ENCODE measurements at places on chromosomes 16 and 17.

DNA sequence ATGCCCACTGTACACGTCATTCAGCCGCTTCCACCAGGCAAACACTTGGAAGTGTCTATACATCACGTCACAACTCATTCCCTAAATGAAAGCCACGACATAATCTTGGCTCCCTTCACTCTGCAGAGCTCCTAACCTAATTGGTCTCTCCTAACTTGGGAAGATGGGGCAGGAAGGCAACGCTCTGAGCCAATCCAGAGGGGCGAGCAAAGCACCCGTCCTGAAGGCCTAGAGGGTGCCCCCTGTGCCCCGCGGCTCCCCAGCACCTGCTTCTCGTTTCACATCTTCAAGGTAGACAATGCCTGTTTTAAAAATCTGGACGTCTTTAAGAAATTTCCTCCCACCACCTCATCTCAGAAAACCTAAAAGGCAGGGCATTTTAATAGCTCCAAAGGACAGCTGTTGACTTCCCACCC, 1.0 kb downstream of the CSNK2A2 start:
- DNase-seq = no peak

DNA sequence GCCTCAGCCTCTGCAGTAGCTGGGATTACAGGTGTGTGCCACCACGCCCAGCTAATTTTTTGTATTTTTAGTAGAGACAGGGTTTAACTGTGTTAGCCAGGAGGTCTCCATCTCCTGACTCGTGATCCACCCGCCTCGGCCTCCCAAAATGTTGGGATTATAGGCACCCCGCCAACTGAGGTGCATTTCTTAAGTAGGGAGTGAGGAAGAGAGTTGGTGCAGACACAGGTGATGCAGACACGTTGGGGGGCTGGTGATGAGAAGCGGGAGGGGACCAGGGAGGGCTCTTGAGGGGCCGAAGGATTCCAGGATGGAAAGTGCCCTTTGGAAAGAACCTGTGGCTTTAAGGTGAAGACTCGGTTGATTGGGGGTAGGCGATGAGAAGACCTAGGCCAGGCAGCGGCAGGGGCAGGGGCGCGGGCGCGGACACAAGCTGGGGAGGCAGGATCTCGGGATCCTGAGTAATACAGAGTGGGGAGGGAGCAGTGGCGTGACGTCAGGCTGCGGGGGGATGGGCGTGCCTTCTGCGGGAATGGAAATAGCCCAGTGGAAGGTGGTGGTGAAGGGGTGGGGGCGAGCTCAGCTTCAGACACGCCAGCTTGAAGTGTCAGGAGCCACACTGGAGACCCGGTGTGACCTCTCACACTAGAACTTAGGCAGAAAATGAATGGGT, 2.5 kb upstream of the ATP6V0C start:
- no peak for DNase-seq

GRCh38 chr17:59365383-59365981, 34.0 kb downstream of the YPEL2 start:
- peak; percentile 14 for DNase-seq

DNA sequence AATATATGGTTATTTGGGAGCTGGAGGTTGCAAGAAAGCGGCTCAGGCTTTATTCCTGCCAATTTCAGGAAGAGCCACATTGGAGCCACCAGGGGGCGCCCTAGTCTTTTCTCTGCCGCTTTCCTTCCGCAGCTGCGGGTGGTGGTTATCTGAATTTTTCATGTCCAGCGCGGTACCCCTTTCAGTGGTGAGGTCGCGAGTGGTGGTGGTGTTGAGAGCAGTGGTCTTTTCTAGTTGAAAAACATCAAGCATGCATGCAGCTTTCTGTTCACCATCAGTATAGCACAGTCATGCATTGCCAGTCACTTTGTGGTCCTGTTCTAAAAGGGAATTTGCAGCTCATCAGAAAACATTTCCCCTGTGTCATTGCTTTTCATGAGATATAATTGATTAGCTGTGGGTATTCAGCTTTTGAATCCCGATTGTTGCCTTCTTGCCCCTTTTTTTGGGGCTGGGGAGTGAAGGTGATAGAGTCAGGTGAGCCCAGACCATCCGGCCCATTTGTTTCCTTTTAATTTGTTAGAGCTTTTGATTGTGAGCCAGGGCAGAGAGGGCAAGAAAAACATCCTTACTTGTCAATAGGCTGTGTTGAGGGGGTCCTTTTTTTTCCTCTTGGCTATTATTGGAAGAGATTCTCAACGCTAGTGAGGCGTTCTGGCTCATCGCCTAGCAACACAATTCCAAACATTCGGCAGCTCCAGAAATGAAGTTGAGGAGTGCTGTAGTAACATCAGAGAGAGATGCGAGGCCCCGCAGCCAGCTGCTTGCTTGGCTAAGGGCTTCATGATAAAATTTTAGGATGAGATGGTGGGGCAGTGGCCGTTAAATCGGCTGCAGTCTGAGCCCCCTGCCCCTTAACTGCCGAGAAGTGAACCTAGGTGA, 119.0 kb downstream of the SNX29 start:
- DNase-seq = peak; percentile 63

DNA sequence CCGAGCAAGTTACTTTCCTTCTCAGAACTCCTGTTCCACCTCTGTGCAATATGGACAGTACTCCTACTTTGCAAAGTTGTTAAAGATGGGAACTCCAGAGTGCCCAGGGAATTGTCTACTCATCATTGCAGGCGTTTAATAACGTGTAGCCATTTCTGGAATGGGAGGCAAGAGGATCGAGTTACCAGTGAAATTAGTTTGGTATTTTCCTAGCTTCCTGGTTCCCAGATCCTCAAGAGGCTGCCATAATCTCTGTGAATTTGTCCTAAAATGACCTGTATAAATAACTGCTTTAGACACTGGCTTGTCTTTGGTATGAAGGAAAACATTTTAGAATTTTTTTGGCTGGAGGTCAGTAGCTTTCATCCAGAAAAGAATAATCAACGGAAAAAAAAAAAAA, 27.7 kb downstream of the WWOX start:
- no peak for DNase-seq

- DNase-seq = no peak
Observed at GRCh38 chr17:62653826-62654761, 26.6 kb downstream of the MRC2 start.

GRCh38 chr17:30576326-30576861, 99.2 kb downstream of the GOSR1 start:
- DNase-seq = no peak

GRCh38 chr16:50509521-50510341, 38.5 kb upstream of the NKD1 start:
- peak; percentile 8 for DNase-seq

- peak; percentile 28 for DNase-seq
Observed at GRCh38 chr16:11799509-11800381, 2.7 kb upstream of the ZC3H7A start.

DNA sequence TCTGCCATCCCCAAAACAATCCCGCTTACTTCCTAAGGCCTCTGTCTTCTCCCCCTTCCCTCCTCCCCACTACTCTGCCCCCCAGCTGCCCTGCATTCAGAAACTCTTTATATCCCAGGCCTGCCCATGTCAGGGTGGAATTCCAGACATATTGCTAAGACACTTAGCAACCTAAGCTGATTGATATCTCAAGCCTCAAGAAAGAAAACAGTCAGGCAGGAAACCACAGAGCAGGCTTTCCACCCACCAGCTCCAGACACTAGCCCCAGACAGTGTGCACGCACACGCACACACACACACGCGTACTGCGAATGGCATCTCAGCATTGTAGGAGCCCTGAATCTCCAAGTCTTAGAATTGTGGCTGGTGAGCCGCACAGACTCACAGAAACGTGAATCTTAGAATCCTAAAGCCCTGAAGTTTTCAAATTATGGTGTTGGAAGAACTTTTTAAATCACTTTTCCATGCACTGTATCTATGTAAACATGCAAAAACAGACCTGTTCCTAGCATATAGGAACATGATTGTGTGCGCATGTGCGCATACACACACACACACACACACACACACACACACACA, 8.8 kb upstream of the LPCAT2 start:
- DNase-seq = no peak

DNA sequence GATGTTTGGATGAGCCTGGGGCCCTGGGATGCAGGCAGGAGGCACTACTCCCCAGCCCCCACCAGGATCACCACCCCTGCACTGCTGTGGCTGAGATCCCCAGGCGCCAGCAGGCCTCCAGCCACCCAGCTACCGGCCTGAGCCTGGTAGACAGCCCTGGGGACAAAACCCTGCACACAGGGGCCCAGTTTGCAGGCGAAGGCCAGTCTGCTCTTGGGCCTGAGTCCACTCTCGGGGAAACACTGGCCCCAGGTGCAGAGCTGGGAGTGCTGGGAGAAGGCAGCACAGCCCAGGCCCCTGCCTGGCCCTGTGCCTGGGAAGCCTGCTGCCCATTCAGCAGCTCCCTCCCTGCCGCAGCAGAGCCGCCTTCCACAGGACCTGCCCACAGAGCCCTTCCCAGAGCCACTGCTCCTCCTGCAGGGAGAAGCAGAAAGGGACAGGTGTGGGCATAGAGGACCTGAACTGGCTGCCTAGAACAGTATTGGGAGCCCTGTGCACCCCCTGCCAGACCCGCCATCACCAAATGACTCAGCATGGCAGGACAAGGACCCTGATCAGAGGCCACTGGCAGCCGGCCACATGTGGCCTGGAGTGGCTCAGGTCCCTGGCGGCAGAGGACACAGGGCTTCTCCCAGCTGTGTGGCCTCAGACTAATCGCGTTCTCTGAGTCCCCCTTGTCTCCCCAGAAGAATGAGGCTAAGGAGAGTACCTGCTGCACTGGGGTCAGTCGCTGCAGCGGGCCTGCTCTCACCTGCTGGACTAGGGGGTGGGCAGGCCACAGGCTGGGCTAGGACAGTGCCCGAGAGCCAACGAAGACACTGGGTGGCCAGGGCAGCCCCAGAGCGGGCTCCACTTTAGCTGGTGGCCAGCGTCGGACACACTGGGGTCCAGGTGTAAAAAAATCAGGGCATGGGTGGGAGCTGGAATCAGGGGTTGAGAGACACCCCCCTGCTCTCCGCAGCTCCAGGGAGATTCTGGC, 10.7 kb downstream of the MSRB1 start:
- no peak for DNase-seq

DNA sequence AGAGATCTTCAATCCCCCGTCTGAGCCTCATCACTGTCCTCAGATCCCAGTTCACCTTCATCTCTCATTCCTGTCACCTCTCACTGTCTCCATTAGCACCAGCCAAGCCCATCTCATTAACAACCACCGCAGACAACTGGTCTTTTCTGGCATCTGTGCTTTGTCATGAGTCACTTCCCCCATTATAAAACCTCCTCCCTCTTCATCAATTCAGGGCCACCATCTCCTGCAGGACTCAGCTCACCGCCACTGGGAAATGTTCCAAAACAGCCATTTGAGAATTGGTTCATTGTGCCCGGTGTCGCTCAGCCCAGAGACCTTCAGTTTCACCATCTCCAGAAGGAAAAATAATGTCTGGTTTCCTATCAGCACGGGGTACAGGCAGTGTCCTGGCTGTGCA, 56.9 kb upstream of the TEKT3 start:
- no peak for DNase-seq

- DNase-seq = no peak
Observed at GRCh38 chr17:53168413-53168812, 654.3 kb upstream of the KIF2B start.

GRCh38 chr17:30318155-30318554, 15.7 kb downstream of the TMIGD1 start:
- DNase-seq = no peak

DNA sequence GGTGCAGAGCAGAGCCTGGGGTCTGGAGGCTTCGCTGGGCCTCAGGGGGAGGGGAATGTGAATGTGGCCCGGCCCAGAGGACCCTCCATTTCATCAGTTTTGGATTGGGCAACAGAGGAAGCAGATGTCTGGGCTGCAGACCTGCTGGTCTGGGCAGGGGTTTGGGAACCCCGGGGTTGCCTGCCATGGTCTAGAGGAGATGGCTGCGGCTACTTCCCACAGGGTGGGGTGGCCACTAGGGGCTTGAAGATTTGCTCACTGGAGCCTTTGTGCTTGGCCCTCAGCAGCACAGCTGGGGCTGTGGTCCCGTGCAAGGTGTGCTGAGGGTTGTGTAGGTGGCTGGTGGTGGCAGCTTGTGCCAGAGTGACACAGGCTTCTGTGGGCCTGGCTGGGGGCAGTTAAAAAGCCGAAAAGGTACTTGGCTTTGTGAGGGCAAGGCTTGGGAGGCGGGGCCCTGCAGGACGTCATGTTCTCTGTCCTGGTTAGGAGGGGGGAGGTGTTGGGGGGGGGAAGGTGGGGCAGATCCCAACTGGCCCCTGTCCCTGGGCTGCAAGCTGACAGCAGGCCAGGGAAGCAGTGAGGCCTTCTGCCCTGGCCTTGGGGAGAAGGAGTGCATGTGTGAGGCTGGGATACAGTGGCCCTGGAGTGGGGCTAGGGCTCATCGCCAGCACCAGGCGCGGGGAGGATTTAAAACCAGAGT, 98.0 kb downstream of the KPNA2 start:
- no peak for DNase-seq

DNA sequence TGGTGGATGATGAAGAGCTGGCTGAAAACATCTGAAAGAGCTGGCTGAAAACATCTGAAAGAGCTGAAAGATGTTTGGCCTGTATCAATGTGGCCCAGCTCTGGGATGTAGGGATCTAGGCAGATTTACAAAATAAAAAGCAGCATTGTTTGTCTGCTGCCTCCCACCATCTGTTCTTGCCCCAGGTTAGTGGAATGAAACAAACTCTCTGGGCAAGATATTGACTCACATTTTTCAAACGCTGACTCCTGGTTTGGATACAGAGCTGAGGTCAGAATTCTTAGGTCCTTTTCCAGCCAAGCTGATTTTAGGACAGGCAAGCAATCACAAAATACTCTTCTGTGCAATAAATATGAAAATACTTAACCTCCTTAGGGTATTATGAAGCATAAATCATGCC, 139.0 kb downstream of the STX8 start:
- no peak for DNase-seq

- DNase-seq = peak; percentile 17
Observed at GRCh38 chr17:64051153-64051552, 30.7 kb upstream of the ICAM2 start.

DNA sequence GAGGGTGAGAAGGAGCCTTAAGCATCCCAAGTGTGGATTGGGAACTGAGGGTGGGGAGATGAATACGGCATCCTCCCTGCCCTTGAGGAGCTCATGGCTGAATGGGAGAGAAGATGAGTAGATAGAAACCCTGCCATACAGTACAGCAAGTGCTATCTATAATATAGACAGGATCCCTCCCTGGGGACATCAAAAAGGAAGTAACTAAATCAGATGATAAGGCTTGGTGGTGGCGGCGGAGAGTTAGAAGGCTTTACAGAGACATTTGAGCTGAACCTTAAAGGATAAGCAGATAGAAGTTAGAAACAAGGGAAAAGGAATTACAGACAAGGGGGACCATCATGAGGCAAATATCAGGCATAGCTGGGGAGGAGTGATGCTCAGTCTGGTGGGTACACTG, 67.5 kb upstream of the TMEM132E start:
- DNase-seq = no peak

- DNase-seq = peak; percentile 63
Observed at GRCh38 chr17:27651411-27652345, 20.7 kb downstream of the LGALS9 start.

DNA sequence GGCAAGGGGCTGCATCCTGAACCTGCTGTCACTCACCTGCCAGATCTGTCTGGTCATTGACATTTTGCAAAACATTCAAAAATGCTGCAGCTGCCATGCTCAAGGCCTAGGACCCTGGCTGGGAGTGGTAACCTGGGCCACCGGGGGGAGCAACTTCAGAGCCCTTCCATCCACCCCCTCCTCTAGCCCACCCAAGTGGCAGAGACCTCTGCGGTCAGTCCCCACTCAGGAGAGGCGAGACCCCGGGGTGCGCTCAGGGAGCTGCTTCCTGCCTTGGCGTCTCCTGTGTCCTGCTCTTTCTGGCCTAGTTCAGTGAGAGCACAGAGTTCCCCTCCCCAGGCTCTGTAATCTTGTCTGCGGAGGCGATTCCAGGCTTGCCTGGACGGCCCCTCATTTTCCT, 108.8 kb downstream of the CCDC182 start:
- DNase-seq = no peak

- DNase-seq = no peak
Observed at GRCh38 chr16:19068237-19068815, 912 bp downstream of the COQ7 start.
